NCI-H1105 treated with DMSO at 0.1 percent for 48 hours (cell line): ENCODE measurements at places on chromosomes 3 and 15.

DNA sequence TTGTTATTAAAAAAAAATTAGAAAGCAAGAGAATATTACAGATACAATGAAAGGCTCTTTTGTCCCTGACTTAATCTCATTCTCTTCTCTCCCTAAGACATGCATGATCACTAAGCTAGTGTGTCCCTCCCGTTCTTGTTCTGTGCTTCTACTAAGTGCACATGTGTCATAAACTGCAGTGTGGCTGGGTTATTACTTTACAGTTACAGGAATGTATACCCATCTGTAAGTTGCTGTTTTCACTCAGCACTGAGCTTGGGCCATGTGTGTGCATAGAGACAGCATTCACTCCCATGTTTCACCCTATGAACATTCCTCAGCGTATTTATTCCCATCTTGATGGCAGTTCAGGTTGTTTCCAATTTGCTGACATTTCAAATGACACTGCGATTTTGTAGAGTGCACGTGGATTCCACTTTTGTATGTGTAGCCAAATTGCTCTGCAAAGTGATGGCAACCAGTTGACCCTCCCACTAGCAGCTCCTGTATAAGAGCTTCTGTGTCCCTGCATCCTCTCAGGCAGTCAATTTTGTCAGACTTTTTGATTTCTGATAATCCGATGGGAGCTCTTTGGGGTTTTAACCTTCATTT lies 145.8 kb upstream of the UBE2E1 start:
- no peak for DNase-seq

GRCh38 chr15:65371976-65372786 lies 5.6 kb downstream of the IGDCC3 start:
- DNase-seq: no peak

DNA sequence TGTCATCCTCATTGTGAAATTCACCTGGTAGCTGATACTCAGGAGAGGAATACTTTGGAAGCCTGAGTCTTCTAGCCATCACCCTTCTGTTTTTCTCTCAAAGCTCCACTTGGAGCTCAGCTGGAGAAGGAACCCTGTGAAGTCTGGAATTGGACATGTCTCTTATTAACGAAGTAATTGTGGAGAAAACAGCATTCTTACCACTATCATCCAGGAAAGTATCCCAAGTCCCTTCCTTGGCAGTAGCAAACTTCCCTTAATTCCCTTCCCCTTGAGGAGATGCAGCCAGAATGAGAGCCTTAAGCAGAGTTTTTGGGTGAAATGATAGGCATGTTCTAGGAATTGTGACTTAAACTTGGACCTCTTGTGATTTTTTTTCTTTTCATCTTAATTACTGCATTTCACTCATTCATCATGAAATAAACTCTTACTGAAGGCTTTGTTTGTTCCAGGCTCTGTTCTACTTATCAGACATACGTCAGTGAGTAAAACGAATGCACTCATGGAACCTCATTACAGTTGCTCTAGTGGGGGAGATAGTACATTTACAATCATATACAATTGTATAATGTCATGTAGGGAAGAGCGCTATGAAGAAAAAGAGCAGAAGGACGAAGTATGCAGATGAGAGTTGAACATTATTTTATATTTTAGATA lies 30.5 kb upstream of the TCF12 start:
- DNase-seq: no peak

DNA sequence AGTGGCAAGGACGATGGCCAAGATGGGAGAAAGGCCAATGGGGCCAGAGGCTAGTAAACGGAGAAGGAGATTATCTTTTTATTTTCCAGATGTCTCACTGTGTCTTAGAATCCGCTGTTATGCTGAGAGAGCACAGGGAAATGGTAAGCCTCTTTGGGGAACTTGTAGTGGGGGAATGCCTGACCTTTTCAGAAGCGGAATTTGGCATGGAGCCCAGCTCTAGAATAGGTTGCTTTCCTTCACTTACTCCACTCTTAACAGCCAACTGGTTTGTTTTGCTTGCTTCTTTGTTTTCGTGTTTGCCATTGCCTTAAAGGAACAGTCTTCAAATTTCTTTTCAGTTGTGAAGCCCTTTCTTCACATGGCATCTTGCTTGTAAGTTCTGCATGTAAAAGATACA lies 316.2 kb upstream of the THRB start:
- peak; percentile 34 for DNase-seq

- no peak for DNase-seq
These were observed 2.3 kb downstream of the ANXA2 start for GRCh38 chr15:60395276-60396011.

- no peak for DNase-seq
These were observed 27.9 kb downstream of the GTPBP8 start for GRCh38 chr3:113018536-113019181.
